ENCODE measurements at places on chromosomes 3 and 15.

- no peak for DNase-seq
These were observed 100.9 kb upstream of the ARHGEF3 start for GRCh38 chr3:56902468-56903160.

- DNase-seq = no peak
These were observed 164.3 kb upstream of the NUDT16 start for GRCh38 chr3:131217296-131217741.

GRCh38 chr3:90145094-90145860, 1037.9 kb downstream of the EPHA3 start:
- DNase-seq = no peak

DNA sequence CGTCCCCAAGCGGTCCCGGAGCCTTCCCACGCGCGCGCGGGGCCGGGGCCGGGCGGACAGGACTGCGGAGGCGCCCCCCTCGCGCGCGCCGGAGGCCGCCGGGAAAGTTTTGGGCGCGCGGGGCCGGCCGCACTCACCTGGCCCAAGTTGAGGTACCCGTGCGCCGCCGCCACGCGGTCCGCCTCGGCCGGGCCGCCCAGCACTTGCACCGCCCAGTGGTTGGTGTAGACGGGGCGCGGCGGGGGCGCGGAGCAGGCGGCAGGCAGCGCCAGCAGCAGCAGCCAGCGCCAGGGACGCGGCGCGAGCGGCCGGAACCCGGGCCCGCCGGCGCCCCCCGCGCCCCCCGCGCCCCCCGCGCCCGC, 289 bp downstream of the PCSK6 start:
- DNase-seq = no peak

DNA sequence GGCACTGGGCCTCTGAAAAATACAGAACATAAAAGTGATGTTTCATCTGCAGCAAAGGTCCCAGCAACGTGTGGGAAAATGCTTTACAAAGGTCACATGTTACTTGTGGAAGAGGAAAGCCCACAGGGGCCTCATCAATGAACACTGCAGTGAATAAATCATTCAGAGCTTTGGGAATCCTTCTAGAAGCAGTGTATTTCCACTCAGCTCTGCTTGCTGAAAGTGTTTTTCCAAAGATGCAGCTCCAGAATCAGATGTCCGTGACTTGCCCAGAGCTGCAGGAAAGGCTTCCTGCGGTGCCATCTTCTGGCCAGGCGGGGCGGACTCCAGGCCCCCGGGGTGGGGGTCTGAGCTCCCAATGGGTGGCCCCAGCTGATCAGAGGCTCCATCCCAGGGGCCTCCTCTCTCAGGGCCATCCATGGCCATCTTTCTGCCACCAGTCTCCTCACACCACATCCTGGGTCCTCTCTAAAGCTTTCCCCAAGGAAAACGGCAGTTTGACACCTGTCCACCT, 81.5 kb downstream of the C3orf70 start:
- no peak for DNase-seq

- DNase-seq = no peak
These were observed 221.1 kb downstream of the SLCO3A1 start for GRCh38 chr15:92074646-92075045.

DNA sequence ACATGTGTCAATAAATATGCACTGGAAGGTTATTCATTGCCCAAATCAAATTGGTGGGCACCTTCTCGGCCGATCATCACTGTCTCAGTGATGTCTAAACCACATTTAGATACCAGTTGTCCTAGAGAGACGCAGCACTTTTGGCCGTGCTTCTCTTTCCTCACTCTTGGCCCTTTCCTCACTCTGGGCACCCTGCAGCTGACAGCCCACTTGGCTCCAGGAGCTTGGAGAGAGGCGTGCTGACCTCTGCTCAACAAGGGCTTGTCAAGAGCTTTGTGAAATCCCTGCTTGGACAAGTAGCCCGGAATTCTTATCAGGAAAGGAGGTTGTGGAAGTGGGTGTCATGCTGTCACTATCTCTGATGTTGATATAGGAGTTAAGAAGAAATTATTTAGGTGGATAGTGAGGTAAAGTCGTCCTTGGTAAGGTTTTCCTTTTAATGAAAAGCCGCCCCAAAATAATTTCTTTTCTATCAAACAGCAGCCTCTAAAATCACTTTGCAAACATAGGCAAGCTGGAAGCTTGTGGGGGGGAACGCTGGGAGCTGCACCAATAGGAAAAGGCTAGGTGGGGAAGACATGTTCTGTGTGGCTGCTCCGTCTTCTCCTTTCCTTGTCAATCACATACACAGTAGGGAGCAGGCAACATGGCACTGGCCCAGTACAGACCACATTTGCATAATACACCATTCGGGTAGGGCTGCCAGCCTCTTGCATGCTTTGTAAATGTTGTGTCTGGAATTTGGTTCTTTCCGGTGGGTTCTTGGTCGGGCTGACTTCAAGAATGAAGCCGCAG, 126.8 kb upstream of the UBE3A start:
- DNase-seq = no peak

- no peak for DNase-seq
These were observed 62.1 kb downstream of the PLXNA1 start for GRCh38 chr3:127044996-127045395.

Measured in stimulated activated CD8-positive, alpha-beta memory T cell treated with anti-CD3 and anti-CD28 coated beads, Interleukin-4, amount 100 ng/mL, for 1 hour (primary cell).